ENCODE measurements at places on chromosomes 7 and 10.

- DNase-seq, result no peak
These were observed 285.1 kb downstream of the CCSER2 start for GRCh38 chr10:84613336-84614021.

DNA sequence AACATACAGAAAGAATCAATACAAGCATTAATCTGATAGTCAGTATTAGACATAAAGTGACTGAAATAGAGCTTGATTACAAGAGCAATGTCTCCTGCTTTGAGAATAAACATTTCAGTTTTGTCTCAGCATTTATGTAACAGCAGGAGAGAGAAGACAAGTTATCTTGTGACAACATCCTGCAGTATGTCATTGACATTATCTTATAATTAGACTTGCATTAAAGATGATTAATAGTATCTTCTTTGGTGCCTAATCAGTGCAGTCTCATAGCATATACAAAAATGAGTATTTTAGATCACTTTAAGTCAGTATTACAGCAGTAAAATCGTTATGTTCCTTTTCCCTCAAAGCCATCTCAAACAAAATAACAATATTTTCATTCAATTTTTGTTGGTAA lies 436.1 kb upstream of the ETV1 start:
- no peak for DNase-seq

DNA sequence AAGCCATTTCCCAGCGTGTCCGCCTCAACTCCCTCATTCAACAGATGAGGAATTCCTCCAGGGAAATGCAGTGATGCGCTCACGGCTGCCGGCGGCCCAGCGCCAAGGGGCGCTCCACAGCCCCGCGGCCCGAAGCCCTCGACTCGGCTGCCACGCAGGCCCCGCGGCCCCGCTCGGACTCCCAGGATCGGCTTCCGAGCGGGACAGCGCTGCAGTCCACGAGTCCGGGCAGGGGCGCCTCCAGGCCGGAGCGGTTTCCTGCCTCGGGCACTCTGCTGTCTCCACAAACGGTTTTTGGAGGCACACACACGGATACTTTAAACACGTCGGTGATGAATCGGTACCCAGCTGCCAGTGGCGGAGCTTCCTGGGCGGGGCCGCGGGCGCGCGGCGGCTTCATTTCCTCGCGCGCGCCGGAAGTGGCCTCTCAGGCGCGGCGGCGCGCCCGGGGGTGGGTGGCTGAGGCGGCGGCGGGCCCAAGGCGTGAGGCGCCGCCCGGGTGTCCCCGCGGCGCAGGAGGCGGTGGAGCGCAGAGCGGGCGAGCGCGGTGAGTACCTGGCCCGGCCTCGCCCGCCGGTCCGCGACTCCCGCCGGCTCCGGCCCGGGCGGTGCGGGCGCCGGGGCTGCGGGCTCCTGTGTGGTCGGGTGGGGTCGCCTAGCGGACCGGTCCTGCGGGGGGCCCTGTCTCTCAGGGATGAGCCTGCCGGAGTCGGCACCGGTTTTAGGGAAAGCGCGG lies at the start of gene CSGALNACT2:
CSGALNACT2 (plus strand) TSS at position 425 of the 736 bp plus-strand sequence. CDS start 16,705 bp downstream, outside the sequence.
- peak; percentile 84 for DNase-seq

DNA sequence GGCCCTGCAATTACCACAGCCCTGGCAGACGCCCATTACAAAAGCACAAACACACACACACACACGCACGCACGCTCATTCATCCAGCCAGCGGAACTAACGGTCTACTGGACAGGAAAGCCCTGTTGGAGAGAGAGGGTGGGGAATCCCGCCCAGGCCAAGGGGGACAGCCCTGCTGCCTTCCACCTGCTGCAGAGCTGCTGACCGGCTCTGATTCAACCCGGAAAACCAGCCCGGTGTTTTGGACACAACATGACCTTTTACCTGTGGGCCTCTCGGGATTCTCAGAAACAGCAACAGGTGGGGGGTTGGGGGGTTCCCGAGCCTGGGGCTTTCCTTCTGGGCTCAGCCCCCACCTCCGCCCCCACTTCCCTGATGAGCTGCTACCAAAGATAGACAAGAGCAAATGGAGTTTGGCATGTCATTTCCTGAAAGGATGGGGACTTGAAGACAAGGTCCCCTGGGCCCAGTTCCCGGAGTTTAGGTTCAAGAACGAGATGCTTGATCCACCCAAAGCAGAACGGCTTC lies 18.5 kb upstream of the SERPINE1 start:
- DNase-seq, result no peak

DNA sequence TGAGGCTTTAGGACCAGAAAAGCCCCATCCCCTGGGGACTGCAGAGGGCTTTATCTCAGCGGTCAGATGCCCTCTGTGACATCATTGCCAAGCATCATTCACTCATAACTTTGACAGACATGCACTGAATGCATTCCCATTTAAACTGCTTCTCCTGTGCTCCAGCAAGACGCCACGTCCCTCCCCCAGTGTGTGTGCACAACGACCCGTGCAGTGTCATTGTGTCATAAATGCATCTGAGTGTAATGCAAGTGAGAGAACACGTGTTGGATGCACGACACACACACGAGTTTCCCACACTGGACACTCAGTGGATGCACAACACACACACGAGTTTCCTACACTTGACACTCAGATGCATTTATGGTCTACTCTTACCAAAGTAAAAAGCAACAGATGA lies 337.9 kb downstream of the PTPRN2 start:
- no peak for DNase-seq

DNA sequence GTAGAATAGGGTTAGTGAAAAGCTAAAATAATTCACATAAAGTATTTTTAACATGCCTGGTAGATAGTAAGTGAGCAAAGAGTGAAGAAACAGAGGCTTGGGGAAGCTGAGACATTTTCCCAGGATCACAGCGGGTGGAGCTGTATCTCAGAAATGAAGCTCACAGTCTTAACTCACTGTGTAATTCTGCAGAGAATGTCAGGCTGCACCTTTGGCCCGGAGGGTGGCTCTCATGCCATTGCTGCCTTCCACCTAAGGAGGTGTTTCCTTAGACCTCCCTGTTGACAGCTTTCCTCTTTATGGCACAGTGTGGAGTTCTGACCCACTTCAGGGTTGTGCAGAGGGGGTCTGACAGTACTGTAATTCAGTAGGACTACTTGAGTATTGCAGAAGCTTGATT lies 2.9 kb upstream of the GTPBP4 start:
- no peak for DNase-seq

GRCh38 chr10:88920986-88921593 lies 31.5 kb downstream of the ACTA2 start:
- no peak for DNase-seq

GRCh38 chr10:62993121-62993520 lies 140.0 kb upstream of the NRBF2 start:
- no peak for DNase-seq

DNA sequence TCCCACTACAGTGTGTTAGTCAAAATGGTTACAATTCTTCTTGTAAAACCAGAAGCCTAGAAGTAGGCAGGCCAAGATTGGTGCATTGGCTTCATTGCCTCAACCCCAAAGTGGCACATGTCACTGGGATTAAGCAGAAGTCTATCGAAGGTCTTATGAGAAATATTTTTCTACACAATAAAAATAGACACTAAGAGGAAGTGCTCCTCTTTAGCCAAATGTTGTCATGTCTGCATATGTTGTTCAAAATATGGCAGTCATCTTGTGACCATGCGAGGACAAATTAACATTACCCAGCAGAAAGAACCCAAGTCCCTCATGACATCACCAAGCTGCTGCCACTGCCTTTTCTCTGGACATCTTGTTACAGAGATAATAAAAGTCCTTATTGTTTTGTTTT lies 6.3 kb upstream of the NSMCE4A start:
- no peak for DNase-seq

GRCh38 chr7:149719912-149720335 lies 53.5 kb downstream of the ZNF467 start:
- no peak for DNase-seq

GRCh38 chr10:77576444-77577032 lies 61.1 kb downstream of the KCNMA1 start:
- no peak for DNase-seq

DNA sequence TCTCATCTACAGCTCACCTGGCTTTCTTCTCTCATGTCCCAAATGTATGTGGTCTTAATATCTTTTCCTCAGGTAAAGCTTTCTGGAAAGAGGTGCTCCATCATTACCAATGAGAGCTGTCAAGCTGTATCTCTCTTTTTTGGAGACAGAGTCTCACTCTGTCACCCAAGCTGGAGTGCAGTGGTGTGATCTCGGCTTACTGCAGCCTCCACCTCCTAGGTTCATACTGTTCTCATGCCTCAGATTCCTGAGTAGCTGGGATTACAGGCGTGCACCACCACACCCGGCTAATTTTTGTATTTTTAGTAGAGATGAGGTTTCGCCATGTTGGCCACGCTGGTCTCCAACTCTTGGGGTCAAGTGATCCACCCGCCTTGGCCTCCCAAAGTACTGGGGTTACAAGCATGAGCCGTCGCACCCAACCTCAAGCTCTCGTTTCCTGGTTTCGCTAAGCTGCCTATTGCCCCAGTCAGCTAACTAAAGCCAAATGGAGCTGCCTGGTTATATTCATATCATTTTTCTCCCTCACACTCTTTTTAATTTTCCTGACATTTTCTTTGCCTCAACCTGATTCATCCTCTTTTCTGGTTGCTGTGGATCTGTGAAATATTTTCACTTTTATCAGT lies 60.5 kb downstream of the SUFU start:
- no peak for DNase-seq

DNA sequence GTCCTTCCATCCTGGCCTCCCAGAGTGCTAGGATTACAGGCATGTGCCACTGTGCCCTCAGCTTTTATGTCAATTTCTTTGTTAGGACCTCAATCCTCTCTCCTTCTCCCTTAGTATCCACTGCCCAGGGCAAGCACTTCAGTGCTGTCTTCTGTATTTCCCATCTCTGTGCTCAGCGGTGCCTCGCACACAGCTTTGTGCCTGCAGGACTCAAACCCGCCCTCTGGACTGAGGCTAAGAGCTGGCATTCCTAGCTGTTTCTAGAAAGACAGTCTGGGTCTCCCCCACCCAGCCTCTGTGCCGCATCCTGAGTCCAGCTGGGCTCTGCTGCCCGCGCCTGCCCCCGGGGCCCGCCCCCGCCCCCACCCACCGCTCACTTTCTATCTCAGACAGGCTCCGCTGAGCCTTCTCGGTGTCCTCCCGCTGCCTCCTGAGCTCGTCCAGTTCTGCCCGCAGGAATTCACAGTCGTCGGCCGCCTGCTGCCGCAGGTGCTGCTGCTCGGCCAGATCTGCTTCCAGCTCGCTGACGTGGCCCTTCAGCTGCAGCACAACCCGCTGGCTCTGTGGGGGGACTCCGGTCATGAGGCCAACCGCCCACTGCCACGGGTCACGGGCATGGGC lies 67.3 kb downstream of the SPDYE5 start:
- no peak for DNase-seq

DNA sequence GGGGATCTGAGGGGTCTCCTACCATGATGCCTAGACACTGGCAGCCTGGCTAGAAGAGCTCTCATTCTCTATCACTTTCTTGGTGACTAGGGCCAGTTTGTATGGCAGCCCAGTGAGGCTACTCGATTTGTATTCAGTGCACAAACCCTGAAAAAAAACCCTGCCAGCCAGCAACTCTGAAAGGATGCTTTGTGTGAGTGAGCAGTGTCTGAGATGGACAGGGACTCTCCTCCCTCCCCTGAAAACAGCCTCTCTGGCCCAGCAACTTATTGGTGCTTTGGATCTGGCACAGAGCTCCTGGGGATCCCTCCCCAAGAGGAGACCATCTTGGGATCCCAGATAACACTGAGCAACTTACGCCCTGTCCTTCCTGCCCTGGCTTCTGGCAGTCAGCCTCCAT lies 10.8 kb upstream of the LRRC4 start:
- DNase-seq, result no peak

- DNase-seq, result no peak
These were observed 66.9 kb upstream of the ARHGAP21 start for GRCh38 chr10:24790599-24790998.

DNA sequence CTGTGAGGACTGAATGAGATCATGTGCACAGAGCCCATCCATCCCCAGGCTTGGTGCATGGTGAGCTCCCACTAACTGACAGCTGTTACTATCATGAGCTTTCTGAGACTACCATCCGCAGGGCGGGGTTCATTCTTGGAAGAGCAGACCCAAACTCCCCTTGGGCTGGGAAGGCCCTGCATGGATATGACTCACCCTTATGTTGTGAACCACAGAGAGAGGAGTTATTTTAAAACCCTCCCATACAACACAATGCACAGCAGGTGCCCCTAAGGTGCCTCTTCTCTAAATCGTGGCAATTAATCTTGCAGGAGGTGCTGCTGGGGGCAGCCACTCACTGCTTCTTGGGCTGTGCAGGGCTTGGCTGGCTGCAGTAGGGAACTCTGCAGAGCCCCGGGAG lies 219.1 kb downstream of the GFRA1 start:
- DNase-seq, result no peak

- no peak for DNase-seq
These were observed 636.2 kb upstream of the LRRN3 start for GRCh38 chr7:110454713-110455112.

GRCh38 chr10:35641676-35642034 lies 441 bp downstream of the FZD8 start:
- no peak for DNase-seq

DNA sequence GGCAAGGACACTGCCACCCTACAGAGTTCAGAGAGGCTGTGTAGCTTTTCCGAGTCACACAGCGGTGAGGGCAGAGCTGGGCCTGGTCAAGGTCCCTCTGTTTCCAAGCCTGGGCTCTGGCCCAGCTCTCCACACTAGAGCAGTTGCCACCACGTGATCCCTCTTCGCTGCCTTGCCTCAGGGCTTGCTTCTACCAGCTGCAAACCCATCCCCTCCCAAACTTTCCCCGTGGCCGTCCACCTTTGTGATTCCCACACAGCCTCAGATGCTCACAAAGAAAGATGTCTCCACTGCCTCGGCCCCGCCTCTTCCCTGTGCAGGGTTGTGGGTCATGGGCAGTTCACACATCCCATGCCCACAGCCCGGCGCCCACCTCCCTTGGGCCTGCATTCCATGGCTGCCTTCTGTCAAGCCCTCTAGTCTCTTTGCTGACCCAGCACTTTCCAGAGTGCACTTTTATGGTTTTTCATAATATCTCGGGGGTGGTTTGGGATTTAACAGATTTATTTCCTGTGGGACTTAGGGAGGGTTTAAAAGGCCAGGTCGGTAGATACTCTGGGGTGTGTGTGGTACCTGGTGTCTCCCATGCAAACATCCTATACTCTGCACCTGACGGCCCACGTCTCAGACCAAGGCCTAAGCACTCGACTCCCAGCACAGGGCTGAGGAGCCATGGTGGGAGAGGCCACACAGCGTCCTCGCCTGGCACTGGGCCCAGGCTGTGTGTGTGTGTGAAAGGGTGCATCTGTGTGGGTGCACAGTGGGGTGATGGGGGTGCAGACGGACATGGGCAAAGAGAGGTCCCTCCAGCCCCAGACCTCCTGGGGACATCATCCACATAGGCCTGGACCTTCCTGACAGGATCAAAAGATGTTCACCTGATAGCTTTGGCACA lies 59.6 kb downstream of the PKD1L1 start:
- DNase-seq, result no peak
